ENCODE measurements at places on chromosomes 5 and 9. TPM values are rescaled to one million over a fixed set of nuclear protein-coding genes. Genes with fewer than 3 reads are reported as not detected.
A peak's percentile ranks its signal among the peaks of the same experiment; 100 is the strongest.

DNA sequence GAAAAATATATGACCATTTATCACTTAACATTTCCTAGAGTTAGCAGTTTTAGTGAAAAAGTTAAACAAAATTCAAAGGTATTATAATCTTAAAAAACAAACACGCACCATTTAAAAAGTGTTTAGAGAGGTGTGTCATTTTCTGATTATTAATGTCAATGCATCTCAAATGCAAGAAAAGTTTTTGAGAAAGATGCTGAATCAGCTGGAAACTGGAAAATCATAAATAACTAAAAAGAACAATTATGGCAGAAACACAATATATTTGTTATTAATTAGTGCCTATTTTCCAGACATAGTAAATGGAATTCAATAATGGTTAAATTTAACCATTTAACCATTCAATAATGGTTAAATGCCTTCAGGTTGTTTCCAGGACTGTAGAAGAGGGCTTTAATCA lies 64.9 kb downstream of the RICTOR start:
- no peak for DNase-seq

DNA sequence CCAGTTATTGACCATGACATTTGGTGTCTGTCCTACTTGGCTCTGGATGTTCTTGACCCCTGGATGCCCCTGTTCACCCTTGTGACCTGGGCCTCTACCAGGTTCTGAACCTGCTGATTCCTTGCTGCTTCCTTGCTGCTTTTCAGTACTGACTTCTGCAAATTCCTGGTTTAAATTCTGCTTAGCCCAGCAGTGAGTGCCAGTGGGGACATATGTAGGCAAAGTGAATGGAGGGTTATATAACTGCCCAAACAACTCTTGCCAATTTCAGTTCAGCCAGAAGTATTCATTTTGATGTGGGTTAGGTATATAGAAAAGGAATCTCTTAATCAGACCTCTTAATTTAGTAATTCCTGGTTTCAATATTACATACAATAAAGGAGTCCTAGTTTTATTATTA lies 220.6 kb downstream of the TAF11L14 start:
- no peak for DNase-seq

- no peak for DNase-seq
Measured at GRCh38 chr5:69485471-69485870, 7.1 kb upstream of the OCLN start.

DNA sequence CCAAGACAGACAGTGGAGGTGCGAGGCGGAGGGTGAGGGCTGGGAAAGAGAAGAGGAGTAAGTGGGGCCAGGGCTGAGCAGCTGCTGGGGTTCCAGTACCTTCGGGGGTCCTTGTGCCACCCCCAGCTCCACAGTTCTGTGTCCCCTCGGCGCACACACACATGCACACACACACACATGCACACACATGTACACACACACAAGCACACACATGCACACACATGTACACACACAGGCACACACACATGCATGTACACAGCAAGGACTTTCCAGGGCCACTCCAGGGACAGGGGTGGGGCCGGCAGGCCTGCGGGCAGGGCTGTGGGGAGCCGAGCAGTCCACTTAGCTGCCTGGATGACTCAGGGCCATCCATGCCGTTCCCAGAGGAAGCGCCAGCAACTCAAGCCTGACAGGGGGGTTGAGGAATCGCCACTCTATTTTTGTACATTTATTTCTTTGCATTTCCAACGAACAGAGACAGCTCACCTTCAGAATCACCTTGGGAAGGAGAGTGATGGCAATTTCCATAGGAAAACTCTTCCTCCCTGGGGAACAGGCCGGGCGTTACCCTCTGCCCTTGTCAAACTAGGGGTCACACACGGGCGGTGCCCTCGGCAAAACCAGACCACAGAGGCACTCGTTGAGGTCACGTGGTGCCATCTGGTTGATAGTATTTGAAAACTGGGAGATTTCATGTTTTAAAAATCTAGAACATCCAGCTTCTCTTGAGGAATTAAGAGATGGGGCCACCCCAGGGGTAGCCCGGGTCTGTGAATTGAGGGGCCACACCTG lies 135.7 kb downstream of the ADAMTS2 start:
- no peak for DNase-seq

- no peak for DNase-seq
Measured at GRCh38 chr5:34536699-34537098, 119.4 kb upstream of the RAI14 start.

GRCh38 chr9:102594241-102594640 lies 400.9 kb upstream of the CYLC2 start:
- no peak for DNase-seq

DNA sequence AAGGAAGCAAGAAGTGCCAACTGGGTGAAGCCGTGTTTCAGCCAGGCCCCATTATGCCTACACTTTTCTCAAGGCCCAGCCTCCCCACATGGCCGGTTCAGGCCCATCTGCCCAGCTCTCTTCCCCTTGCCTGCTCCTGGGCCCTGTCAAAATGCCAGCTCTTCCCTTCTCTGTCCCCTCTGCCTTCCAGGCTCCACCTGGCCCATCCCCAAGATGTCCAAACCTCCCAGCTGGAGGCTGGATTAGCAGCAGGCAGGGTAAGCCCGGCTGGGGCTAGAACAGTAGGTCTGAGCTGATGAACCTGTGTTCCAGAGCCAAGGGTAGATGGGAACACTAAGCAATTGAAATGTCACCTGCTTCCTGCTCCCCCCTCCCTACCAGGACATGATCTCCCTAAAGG lies 64.1 kb upstream of the HSPA9 start:
- no peak for DNase-seq

DNA sequence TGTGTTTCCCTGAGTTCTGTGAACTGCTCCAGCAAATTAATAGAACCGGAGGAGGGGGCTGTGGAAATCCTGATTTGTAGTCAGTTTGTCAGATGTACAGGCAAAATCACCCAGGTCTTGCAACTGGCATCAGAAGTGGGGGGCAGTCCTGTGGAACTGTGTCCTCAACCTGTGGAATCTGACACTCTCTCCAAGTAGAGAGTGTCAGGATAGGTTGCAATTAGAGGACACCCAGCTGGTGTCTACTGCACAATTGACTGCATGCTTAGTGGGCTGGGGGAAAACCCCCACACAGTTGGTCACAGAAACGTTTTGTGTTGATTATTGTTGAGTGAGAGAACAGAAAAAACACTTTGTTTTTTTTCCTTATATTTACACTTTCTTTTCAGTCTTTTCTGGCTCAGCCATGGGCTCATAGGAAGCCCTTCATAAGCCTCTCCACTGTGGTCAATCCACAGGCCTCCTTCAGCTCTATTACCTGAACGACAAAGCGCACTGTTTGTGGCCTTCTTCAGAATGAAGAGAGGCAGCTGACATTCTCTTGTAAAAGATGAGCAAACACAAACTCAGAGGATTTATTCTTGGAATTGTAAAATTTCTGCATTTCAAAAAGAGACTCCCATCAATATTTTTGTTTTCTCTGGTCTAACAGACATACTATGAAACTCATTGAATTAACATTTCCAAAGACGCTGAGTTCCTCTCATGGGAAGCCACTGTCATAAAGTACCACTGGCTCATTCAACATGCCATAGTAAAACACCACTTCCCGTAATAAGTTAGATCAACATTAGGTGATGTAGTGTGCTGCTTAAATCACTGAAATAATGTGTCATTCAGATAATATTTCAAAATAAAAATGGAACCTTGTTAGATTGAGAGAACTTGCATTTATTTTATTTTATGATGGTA lies 348.9 kb upstream of the RFX3 start:
- no peak for DNase-seq

DNA sequence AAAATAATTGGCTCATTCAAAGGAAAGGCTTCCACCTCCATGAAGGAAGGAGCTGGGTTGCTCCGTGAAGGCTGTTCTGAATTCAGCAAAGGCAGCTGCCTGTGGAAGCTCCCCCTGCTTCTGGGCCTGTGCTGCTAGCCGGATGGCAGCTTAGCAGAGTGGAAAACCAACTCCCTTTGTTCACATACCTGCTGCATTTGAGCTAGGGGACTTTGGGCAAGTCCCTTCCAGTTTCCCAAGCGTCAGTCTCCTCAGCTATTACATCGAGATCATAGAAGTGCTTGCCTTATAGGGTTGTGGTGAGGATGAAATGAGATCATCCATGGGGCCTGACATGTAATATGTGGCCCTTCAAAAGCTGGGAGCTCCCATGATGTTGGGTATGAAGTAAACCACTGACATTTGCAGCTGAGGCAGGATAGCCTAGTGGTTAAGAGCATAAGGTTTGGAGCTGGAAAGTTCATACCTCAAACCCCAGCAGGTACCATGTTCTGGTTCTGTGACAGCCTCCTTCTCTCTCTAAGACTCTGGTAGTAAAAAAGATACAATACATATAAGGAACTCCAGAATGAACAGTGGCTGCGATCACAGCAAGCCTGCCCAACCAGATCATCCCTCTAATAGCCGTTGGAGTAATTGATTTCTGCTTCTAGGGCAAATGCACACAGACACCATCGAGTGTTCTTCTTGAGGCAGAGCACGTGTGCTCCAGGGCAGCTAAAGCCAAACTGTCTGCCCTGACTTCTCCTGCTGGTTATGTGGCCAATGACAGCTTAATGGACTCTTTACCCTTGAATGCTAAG lies 11.0 kb upstream of the DENND1A start:
- DNase-seq, result no peak

DNA sequence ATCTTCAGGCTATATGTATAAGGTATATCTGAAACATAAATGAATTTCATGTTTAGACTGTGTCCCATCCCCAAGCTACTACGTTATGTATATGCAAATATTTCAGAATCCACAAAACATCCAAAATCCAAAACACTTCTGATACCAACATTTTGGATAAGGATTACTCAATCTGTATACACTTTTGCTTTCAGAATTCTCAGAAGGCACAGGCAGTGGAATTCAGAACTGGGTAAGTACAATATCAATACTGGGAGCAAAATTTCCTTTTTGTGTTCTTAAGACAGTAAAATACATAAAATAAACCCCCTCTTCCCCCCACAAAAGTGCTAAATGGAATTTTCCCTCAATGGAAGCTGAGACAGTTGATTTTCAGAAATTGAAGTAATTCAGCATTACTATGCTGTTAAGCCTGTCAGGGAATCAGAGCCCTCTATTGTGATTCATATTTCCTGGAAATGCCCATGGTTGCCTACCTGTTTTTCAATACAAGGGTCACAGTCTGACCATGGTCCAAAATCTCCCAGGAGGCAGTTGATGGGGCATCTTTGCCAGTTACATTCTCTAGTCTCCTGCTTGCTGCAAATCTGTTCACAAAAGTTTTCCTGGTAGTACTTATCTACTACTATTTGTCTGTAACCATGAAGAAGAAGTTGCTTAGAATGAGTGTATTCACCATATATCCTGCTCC lies 12.1 kb downstream of the C6 start:
- DNase-seq, result no peak

- DNase-seq, result no peak
Measured at GRCh38 chr5:54018438-54018837, 291.9 kb downstream of the ARL15 start.

DNA sequence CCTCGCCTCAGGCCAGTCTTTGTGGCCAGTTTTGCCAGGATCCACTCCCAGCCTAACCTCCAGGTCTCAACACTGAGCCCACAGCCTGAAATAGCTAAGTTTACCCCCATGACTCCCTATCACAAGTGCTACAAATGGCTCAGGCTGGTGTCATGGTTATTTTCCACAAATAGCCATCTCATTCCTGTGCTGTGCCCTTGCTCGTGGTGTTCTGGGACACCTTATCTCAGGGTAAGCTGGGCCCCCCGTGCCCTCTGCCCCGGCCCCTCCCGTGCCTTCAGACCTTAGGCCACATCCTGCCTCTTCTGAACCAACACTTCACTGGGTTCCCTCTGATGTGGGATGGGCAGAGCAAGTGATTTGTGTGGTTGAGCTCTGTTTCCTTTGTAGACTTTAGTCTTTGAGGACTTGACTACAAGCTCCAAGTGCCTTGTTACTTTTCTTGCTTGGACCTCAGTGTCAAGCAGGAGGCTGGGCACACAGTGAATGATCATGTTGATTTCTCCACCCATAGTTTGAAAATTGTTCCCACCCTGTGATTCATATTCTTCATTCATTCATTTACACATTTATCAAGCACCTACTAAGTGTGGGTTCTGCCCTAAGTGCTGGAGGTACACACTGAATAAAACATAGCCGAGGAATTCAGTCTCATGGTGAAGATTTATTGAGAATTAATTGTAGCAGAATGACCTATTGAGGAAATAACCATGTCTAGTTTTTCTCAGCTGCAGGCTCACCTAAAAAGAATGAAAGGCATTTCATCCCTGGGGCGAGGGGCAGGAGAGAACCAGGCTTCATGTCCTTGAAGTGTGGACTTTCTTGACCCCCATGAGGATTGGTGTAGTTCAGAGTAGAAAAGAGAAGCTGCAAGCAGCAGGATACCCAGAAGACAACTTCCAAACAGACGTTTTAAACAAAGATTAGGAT lies 84.5 kb upstream of the CTNNA1 start:
- DNase-seq, result no peak

- DNase-seq, result peak; percentile 84
Measured at GRCh38 chr5:138138949-138139780, at the start of gene NME5. NME5 (minus strand) TSS chr5:138139428; CDS start chr5:138138780, 648 bp downstream.

Gene AK1
- 46.4 TPM for polyA plus RNA-seq

Gene LRRC8A
- 36.2 TPM for polyA plus RNA-seq

Gene ZFP2
- polyA plus RNA-seq, result 8.3 TPM
